ENCODE measurements at places on chromosomes 5 and 9. TPM values are rescaled to one million over a fixed set of nuclear protein-coding genes. Genes with fewer than 3 reads are reported as not detected.

- no peak for DNase-seq
Measured at GRCh38 chr9:111179577-111179976, 141.3 kb upstream of the LPAR1 start.

GRCh38 chr5:145834554-145834916 is 607 bp downstream of the PRELID2 start:
- no peak for DNase-seq

GZMA gene
- not detected for total RNA-seq

GRCh38 chr5:133818031-133818431 is 150.4 kb downstream of the C5orf15 start:
- peak; percentile 82 for DNase-seq

DNA sequence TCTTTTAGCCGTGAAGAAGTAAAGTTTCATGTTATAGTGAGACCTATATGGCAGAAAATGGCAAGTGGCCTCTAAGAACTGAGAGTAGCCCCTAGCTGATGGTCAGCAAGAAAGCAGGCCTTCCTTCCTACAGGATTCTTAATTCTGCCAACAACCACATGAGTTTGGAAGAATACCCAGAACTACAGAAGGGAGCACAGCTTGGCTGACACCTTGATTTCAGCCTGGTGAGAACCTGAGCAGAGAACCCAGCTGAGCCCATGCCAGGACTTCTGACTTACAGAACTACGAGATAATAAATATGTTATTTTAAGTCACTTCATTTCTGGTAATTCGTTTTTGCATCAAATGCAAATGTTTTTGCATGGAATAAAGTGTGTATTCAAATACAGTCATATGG is 5.9 kb upstream of the FBXL17 start:
- DNase-seq: no peak

GRCh38 chr9:137277329-137278041 is at the start of gene TOR4A:
Gene TOR4A, plus strand, starts transcription at chr9:137277726. Its CDS starts 964 bp downstream, at chr9:137278690.
- DNase-seq: peak; percentile 69

- DNase-seq: no peak
Measured at GRCh38 chr9:105065098-105066088, 137.4 kb upstream of the ABCA1 start.

GRCh38 chr9:656926-657568 is 184.4 kb upstream of the DMRT1 start:
- DNase-seq: peak; percentile 80

DNA sequence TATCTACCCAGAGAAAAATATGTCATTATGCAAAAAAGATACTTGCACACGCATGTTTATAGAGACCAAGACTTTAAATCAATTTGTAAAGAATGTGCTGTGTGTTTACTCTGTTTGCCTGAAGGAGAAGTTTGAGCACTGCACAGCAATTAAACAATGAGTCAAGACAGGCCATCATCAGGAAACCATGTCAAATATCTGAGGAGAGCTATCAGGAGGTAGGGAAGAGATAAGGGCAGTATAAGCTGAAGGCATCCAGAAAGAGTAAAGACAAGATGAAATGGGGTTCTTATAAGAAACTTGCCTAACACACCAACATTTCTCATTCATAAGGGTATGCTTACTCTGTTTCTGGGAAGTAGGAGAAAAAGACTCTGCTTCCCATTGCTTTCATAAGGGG is 405.8 kb upstream of the PTGER4 start:
- peak; percentile 64 for DNase-seq

NFIB gene
- 11.9 TPM for total RNA-seq

QRFP gene
- total RNA-seq: not detected

PCDHB8 gene
- total RNA-seq: under 0.01 TPM

DNA sequence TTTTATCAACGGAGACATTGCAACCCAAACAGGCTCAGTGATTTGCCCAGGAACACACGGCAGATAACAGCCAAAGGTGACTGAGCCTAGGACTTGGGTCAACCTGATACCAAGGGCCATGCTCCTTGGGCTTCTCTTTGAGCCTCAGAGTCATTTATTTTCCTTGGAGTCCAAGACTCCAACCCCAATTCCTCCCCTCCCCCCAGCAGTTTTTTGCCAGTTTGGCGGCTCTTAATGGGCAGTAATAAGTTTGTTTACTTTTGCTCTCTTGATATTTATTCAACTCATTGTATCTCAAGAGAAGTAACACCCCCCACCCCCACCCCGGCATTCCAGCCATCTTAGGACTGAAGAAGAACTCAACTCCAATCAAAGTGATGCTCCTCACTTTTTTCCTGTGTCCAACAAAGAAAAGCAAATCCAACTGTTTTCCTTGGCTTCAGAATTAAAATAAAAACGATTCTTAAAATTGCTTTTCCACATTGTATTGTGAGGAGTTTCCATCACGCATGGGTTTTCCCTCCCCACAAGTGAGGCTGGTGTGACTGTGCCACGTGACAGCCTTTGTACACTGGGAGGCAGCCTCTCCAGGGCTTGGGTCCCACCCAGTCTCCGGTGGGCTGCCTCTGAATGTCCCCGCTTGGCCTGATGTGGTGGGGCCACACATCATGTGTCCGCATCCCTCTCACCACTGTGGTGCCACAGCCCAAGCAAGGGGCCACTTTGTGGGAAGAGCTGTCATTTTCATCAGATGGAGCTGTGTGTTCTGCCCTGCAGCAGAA is 9.1 kb downstream of the ANGPTL2 start:
- DNase-seq: no peak

DNA sequence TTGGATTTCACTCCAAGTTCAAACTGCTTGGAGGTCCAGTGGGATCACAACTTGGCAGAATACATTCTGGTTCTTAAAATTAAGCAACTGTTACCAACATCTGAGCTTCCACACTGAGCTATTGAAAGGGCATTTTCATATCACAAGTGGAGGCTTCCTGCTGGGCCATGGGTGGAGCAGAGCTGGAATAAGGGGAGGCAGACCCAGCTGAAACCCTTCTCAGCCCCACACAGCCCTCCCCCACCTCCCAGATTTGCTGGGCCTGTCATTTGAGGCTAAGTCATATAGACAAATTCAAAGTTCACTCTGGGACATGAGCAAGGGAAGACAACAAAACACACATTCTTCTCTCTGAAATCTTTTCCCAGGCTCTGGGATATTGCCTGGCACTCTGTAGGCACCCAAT is 79.9 kb downstream of the ACTL7B start:
- DNase-seq: no peak

ACOT12 gene
- not detected for total RNA-seq

BHMT gene
- not detected for total RNA-seq

- DNase-seq: peak; percentile 69
Measured at GRCh38 chr9:124814164-124814535, 37.2 kb downstream of the OLFML2A start.

DNA sequence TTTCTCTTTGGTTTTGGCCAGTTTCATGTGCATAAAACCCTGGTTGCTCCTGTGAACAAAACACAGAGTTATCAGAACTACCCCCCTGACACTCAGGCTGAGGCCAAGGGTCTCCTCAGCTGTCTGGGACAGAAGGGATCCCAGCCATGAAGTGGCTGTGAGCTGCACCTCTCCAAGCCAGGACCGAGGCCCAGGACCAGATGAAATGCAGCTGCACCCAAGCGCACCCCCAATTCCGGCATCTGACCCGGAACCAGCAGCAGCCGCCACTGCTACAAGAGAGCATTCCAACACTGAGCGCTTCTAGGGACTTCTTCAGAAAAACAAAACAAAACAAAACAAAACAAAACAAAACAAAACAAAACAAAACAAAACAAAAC is 16.0 kb upstream of the SLC25A51 start:
- DNase-seq: no peak

GRCh38 chr9:133706307-133707050 is 31.7 kb downstream of the SARDH start:
- DNase-seq: no peak

DNA sequence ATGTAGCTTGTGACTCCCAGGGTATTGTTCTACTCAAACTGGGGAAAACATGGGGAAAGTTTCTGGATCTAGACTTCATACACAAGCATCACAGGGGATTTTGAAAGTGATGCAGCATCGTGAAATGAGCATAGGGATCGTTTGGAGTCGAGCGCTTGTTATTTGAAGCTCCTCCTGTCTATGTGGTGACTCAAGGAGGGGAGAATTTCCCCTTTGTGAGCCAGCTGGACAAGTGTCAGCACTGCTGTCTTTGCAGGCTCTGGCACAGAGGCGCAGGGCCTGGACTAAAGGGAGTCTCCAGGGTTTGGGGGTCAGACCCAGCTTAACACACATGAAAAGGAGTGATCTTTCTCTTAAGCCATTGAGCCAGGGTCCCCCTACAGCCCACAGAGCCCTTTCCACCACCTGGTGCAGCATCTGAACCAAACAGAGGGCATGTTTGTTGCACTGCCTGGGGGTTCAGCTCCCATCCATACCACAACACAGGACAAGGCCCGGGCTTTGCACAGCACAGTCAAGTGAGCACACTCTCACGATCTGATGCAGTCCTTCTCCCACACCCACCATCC is 51.0 kb downstream of the IRF1 start:
- peak; percentile 62 for DNase-seq

PLCXD3 gene
- total RNA-seq: not detected

- no peak for DNase-seq
Measured at GRCh38 chr9:89608641-89609335, 4.0 kb downstream of the GADD45G start.

DNA sequence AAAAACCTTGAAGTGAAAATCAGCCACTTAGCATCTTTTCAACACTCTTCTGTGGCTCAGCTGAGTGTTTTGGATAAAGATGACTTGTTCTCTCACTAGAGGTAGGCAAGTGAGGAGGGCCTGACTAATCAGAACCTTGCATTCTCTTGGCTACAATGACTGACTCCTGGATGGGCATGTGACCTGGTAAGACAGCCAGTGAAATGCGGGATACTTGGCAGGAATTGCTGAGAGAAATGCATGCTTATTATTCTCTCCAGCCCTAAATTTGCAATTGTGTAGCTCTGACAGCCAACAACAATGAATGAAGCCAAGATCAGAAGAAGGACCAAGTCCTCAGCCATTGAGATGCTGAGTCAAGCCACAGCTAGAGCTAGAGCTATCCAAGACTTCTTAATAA is 490.5 kb upstream of the ZNF608 start:
- DNase-seq: no peak

GRCh38 chr5:59483971-59484472 is 409.5 kb downstream of the PDE4D start:
- peak; percentile 60 for DNase-seq

DNA sequence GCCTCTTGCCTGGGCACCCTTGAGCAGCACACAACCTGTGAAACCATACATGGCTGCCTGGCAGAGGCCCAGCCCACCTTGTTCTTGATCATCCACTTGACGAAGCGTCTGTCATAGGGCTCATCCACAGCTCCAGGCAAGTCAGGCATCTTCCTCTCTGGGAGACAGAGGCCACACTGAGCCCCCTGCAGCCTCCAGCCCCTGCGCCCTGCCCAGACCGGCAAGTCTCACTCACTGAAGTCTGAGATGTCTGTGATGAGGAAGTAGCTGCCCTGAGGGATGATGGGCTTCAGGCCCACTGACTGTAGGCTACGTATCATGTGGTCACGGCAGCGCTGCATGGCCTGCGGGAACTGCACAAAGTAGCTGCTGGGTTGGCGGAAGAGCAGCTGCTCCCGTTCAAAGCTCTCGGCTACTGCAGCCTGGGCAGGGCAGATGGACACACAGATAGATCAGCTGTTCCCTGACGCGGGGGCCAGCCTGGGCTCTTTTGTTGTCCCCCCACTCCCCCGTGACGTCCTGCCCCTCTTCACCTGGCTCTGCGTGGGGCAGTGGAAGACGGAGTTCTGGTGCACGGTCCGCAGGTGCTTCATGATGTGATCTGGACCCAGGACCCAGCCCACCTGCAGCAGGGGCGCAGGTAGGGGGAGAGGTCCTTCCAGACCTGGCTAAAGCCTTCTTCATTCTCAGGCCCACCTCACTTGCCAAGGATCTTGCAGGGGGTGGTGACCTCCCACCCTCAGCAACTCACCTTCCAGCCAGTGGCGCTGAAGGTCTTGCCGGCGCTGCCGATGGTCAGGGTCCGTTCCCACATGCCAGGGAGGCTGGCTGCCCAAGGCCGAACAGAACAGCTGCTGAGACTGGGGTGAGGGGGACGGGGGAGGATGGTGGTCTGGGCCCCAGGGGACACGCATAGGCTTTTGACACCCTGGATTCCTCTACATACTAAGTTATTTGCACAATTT is 5.9 kb upstream of the SPOUT1 start:
- no peak for DNase-seq

DNA sequence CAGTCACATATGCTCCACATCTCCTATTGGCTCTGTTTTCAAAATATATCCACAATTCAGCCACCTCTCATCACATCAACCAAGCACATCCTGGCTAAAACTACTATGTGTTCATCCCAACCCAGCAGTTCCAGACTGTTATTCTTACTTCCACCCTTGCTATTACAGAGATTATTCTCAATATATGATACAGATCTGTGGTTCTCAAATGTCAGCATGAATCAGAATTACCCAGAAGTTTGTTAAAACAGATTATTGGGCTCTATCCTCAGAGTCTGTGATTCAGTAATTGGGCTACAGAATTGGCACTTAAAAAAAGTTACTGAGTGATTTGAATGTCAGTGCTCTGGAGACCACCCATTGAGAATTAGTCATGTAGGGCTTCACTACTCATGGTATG is 78.8 kb upstream of the IZUMO3 start:
- no peak for DNase-seq

SLC34A1 gene
- total RNA-seq: not detected

CCL19 gene
- not detected for total RNA-seq

GRCh38 chr5:153147891-153148623 is 342.4 kb upstream of the GRIA1 start:
- DNase-seq: peak; percentile 55

GRCh38 chr9:13957089-13957488 is 356.9 kb downstream of the NFIB start:
- DNase-seq: no peak

DNA sequence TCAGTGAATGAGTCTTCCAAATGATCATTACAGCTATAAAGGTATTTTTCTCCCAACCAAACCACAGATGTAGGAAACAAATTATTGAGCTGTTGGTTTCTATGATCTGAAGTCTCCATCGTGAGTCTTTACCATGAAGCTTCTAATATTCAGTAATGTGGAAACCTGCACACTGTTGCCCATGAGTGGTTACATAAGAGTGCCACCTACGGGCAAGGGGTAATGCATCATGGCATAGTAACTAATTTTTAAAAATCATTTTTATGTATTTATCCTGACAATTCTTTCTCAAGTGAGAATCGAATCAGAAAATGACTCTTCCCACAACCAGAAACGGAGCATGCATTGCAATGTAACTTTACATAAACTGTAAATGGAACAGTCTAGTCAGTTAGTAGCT is 282.5 kb upstream of the SMARCA2 start:
- DNase-seq: peak; percentile 40

DNA sequence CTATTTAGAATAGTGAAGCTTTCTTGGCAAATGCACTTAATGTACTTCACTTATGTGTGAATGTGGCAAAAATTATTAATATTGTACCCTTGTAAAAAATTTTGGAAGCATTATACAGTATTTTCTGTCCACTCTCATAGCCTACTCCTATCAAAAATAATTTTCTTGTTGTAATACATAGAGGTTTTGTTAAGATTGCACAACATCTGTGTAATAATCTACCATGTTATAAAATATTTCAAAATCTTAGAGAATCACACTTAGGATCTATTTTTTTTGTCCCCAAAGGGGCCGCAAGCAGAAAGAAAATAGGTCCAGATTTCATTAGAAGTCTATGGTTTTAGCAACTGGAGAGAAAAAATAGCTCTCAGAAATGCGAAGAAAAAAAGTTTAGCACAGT is 945.9 kb downstream of the CDH18 start:
- DNase-seq: no peak

SSBP2 gene
- 7.9 TPM for total RNA-seq

GRCh38 chr5:179839328-179840256 is 18.9 kb downstream of the SQSTM1 start:
- no peak for DNase-seq

GRCh38 chr9:97984188-97985057 is 1.3 kb downstream of the ANP32B start:
- DNase-seq: peak; percentile 32

- no peak for DNase-seq
Measured at GRCh38 chr9:18759827-18760226, 273.2 kb downstream of the SAXO1 start.

Measured in bronchial epithelial cell (primary cell).